ENCODE measurements at places on chromosomes 3 and 15. TPM values are rescaled to one million over a fixed set of nuclear protein-coding genes. Genes with fewer than 3 reads are reported as not detected.

DNA sequence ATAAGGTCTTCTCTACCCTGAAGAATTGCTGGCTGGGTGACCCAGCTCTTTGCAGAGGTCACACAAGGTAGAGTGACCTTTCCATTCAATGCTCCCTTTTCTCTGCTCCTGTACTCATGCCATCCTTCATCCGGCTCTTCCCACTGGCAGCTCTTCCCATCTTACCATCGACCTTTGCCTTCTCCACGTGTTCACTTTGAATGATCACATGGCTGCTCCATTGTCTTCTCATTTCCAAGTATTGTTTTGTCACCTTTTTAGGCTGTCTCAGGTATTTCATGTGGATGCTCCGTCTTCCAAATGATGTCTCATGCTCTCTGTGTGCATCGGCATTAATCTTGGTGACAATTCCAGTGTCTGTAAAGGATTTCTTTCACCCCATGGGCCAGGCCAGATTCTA is 76.6 kb upstream of the ONECUT1 start:
- no peak for DNase-seq

DNA sequence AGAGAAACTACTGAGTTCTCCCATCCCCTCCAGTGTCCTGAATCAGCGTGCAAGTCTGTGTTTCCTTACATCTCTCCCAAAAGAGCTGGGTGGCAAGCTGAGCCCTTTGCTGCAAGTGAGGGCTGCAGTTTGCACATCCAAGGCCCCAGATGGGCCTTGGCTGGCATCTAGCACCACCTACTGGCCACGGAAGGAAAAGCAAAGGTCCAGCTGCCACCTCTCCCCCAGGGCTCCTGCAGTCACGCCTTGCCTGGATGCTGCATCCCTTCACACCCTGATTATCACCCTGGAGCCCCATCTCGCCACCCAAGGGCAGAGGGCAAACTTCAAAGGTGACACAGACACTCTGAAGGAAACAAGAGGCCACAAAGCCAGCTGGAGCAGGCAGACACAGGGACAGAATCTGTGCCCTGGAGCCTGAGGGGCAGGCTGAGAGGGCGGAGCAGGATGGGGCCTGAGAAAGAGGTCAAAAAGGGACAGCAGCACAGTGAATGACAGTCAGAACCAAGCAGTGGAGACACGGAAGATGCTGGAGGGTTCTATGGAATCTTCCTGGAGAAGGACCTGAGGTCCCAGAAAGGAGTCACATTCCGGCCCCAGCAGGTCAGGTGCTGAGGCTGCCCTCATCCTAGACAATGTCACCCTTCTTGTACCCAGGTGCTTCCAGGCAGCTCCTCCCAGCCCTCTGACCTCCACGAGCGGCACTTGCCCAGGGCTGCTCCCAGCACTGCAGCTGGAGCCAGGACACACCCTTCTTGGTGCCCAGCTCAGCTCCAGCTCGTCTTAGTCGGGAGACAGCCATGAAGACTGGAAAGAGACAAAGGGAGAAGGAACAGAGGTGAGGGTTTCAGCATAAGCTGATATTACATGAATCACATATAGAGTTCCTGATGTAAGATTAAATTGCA is 18.3 kb upstream of the NTRK3 start:
- DNase-seq, result peak; percentile 33

DNA sequence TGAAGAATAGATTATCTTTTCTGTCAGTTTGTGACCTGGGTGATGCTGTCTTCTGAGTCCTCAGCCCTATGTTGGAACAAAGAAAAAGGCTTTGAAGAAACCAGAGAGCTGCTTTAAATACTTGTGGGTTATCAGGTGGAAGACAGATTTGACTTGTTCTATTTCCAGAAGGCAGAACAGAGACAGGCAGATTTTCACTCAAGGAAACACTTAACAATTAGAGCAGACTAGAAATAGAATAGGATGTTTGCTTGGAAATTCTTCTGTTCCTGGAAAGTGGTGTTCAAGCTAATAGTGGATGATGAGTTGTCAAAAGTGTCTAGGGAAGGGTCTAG is 219.4 kb downstream of the UBE2E2 start:
- no peak for DNase-seq

- peak; percentile 51 for DNase-seq
Measured at GRCh38 chr3:184259878-184260723, 1.3 kb downstream of the CAMK2N2 start.

DNA sequence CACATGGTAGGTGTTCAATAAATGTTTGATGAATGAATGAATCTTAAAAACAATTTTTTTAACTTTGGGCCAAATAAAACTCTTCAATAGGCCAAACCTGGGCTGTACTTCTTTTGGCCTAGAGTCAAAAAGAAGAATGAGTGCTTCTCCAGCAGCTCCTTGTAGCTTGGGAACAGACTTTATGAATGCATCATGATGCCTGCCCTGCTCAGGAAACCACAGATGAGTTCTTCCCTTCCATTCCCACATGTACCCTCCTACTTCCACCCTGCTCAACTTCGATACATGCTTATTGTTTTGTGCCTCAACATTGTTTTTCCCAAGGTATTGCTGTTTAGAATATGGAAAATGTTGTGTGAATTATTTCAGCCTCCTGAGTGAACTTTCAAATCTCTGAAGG is 87.0 kb downstream of the FILIP1L start:
- no peak for DNase-seq

Gene BSN
- total RNA-seq, result 0.23 TPM

Gene IL17RD
- total RNA-seq, result 2.5 TPM

Gene TMC3
- not detected for total RNA-seq

DNA sequence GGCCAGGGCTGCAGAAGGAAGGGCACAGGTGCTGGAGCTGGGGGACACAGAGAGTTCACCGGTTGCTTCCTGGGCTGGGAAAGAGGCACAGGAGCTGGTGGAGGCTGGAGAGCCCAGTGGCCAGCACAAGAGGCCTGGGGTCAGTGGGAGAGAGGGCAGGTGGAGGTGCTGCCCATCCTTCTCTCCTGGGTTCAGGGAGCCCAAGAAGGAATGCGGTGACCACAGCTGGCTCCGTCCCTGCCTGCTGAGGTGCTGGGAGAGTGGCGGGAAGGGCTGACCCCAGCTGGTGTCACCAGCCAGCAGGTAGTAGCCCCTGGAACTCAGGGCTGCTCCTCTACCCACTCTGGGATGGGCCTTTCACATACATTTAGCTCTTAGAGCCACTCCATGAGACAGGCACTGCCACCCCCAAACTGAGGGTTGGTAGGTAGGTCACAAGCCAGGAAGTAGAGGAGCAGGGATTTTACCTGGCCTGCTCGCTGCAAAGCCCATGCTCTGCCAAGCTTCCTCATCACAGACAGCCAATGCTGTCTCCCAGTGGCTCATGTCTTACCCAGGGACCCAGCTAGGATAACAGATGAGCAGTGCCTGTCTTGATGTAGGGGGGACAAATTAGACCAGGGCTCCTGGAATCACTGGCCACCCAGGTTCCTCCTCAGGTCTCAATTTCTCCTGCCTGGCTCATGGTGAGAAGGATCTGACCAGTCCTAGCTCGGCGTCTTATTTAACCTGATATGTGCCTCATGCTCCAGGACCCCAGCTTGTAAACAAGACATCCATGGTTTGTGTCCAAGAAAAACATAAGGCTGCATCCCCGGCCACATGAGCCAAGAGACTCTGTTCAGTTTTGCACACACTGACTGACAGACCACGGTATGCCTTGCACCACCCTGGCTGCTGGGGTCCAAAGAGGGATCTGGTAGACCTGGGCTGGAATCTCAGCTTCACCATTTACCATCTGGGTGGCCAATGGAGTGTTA is 119.2 kb downstream of the CORO2B start:
- DNase-seq, result no peak

DNA sequence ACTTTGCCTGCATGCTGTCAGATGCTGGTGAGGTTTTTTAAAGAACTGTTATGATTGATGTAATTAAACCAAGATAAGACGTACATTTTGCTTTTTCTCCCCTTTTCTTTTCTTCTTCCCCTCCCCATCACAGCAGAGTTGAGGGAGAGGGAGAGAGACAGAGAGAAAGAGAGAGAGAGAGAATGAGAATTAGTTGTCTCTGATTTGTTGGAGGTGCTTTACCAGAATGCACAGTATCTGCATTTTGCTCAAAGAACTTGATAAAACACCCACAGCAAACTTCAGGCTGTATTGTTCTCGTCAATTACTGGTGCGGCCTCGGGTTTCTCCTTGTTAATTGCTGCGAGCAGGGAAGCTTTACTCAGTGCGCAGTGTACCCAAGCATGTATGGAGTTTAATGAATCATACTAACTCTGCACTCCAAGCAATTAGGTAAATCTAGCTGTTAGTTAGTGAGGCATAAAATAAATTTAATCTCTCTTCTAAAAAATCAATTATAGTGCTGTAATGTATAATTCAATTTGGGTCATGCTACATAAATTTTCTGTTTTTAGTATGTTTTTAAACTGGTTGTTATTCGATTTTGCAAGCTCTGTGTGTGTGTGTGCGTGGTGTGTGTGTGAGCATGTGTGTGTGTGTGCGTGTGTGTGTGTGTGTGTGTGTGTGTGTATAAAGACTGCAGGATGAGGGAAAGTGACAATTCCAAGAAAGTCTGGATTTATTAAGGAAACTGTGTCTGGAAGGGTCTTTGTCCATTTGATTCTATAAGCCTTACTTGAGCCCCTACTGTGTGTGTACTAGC is 273.4 kb downstream of the TLE3 start:
- DNase-seq, result no peak

DNA sequence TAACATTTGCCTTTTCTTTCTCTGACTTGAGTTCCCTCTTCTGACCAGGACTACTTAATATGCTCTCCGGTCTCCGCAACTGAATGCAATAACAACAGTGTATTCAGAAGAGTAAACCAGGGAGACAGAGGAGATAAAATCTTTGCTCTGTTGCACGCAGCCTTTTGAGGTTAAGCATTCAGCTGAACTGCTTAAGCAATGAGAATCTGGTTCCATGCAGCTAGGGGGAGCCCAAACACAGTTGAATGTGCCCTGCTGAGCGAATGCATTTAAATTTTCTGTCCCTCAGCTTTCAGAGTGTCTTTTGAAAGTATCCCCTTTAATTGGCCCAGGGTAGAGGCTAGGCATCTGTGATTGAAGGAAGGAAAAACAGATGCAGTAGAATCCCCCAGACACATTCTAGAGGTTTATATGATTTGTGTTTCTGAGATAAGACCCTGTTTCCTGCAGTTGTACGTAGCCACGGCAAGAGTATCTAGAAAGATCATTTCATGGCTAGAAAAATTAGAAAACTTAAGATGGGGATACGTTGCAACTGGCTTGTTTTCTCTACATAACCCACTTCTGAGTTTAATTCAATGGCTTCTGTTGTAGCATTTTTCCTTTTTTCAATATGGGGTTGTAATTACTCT is 309.6 kb downstream of the TUSC7 start:
- peak; percentile 26 for DNase-seq

- DNase-seq, result no peak
Measured at GRCh38 chr3:64138046-64138445, 87.2 kb downstream of the PRICKLE2 start.

DNA sequence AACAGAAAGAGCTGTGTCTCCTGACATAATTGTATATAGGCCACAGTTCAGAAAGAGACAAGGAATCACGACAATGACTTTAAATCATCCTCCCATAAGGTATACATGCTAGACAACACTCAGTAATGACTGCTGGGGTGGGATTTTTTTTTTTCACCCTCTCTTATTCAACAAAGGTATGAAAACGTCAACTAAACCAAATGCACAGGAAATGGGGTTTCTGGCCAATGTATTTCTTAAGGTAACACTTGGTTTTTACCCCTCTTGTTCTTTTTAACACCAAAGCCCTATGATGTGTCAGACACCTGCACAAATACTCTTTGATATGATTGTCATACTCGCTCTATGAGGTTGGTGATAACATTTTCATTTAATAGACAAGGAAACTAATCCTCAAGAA is 78.3 kb downstream of the MCF2L2 start:
- DNase-seq, result no peak

Gene RHCG
- not detected for total RNA-seq

GRCh38 chr3:61839256-61839655 is 277.9 kb downstream of the PTPRG start:
- no peak for DNase-seq

Measured in MG63 (cell line).